Activated naive CD8-positive, alpha-beta T cell treated with anti-CD3 and anti-CD28 coated beads, Interleukin-2, amount 10 ng/mL, durations not matched to agents 7 days and 5 days (primary cell): ENCODE measurements at places on chromosomes 16 and 17. TPM values are rescaled to one million over a fixed set of nuclear protein-coding genes. Genes with fewer than 3 reads are reported as not detected.
A peak's percentile ranks its signal among the peaks of the same experiment; 100 is the strongest.

- no peak overlapping the region for H3K4me3 ChIP-seq
- peaks cover 8% of the 10 kb centered on the region for H3K27me3 ChIP-seq
- no peak for DNase-seq
- peaks cover 12% of the 10 kb centered on the region for H3K4me1 ChIP-seq
These were observed 141.9 kb upstream of the PMFBP1 start for GRCh38 chr16:72313903-72314302.

- peaks cover 13% of the 10 kb centered on the region for H3K4me1 ChIP-seq
- peaks cover 68% of the 10 kb centered on the region for H3K27me3 ChIP-seq
- H3K4me3 ChIP-seq: peak within 1 kb of the TSS; percentile 60
- no peak within 1 kb of the TSS for H3K27ac ChIP-seq
These were observed at the start of gene HAP1 for GRCh38 chr17:41734139-41734948. Gene HAP1 (minus strand): TSS chr17:41734643. CDS start chr17:41734634, 9 bp downstream.

Gene BRICD5
- total RNA-seq: 18.4 TPM

DNA sequence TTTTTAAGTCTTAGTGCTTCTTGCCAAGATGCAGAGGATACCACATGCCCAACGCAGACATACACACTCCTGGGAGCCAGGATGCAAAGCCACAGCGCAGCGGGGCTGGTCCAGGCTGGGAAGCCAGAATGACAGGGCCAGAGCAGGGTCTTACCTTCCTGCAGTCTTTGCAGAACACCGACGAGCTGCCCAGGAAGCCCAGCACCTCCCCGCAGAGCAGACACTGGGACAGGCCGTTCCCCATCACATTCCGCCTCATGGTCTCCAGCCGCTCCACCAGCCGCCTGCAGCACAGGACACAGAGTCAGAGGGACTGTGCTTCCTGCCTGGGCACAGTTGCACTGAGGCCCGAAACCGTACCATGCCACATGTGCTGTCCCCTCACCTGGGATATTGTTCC is 33.3 kb downstream of the RPH3AL start:
- H3K4me1 ChIP-seq: no peaks in the 10 kb centered on the region
- no peak overlapping the region for H3K4me3 ChIP-seq
- H3K27ac ChIP-seq: no peak overlapping the region
- no peaks in the 10 kb centered on the region for H3K36me3 ChIP-seq
- no peaks in the 10 kb centered on the region for H3K27me3 ChIP-seq
- no peak for DNase-seq

DNA sequence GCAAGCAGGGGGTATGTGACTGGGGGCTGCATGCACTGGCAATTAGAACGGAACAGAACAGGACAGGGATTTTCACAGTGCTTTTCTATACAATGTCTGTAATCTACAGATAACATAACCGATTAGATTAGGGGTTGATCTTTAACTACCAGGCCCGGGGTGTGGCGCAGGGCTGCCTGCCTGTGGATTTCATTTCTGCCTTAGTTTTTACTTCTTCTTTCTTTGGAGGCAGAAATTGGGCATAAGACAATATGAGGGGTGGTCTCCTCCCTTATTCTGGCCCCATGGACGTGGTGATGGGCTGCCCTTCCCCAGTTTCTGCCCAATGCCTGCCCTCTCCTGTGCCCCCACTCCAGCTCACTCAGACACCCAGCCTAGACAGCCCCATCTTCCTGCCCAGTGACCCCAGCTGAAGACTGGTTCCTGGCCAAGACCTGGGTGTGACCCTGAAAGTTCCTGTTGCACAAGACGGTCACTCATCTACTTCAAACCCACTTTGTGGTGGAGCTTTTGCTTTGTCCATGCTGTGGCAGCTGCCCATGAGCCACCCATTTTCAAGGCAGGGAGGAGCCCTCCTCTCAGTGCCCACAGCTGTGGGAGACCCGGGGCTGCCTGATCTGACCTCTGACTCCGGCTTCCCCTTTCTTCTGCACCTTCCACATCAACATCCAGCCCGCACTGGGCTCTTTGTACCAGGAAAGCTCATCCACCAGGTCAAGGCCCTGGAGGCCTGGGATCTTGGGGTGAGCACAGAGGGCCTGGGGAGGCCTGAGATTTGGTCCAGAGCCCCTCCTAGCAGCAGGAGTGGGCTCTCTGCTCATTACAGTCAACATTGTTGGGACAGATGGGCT is 18.6 kb downstream of the ALOX12B start:
- H3K36me3 ChIP-seq: no peaks in the 10 kb centered on the region
- DNase-seq: no peak
- no peak overlapping the region for H3K4me3 ChIP-seq
- H3K4me1 ChIP-seq: peaks cover 13% of the 10 kb centered on the region
- H3K27me3 ChIP-seq: peaks cover 49% of the 10 kb centered on the region
